ELF-1 (cell line): ENCODE measurements at places on chromosomes 6 and 20.

DNA sequence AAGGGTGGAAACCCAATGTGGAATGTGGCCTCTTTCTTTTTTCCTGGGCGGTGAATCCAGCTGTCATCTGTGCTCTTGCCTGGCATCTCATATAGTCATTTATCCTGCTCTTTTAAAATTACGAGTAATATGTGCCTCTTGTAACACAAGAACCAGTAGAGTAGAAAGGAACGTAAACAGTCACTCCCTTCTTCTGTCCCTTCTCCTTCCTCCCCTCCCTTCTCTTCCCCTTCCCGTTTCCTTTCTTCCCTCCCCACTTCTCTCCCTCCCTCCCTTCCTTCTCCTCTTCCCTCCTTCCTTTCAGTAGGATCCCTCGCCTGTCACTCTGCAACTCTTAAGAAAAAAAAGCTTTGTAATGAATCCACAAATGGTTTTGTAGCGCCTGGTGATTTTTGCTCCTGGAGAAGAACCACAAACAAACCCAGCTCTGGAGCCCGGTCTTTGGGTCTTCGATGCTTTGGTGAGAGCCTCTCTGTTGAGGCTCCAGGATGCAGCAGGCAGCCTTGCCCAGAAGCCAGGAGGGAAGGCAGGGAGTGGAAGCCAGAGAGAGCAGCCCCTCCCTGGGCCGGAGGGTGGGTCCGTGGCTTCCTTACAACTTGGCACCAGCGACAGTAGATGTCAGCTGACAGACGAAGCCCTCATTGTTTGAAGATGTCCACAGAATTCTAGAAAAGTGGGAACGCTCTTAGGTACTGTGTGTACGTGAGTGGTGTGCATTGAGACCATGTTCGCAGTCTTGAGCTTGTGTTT, 15.0 kb downstream of the DUSP22 start:
- DNase-seq: no peak

DNA sequence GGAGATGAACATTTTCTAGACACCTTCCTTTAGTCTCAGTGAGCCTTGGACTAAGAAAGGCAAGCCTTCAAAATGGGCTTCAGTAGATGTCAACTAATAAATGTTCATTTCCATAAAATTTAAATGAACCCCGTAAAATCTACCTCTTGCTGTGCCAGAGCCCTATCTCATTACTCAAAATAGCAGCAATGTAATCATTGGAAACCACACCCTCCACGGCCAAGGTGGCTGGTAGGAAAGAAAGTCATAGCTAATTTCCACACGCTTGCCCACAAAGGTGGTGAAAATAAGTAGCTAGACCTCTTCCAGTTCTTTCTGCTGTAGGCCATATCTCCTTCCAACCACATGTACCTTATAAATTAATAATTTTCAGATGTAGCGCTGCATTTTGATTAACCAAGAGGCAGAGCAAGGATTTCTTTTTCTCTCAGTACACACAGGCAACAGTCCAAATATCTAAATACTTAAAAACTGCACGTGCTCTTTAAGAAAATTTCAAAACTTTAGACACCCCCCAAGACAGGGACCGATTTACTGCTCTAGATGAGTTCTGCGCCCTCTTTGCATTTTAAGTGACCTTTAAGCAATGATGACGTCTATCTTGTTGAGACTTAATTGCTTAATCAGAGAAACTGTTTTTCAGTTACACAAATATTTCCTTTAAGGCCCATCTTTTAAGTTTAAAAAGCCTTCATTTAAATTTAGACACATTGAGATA, 290.8 kb downstream of the ZNF217 start:
- DNase-seq: no peak

GRCh38 chr20:60695226-60696000, 556.6 kb upstream of the CDH4 start:
- DNase-seq: peak; percentile 49

DNA sequence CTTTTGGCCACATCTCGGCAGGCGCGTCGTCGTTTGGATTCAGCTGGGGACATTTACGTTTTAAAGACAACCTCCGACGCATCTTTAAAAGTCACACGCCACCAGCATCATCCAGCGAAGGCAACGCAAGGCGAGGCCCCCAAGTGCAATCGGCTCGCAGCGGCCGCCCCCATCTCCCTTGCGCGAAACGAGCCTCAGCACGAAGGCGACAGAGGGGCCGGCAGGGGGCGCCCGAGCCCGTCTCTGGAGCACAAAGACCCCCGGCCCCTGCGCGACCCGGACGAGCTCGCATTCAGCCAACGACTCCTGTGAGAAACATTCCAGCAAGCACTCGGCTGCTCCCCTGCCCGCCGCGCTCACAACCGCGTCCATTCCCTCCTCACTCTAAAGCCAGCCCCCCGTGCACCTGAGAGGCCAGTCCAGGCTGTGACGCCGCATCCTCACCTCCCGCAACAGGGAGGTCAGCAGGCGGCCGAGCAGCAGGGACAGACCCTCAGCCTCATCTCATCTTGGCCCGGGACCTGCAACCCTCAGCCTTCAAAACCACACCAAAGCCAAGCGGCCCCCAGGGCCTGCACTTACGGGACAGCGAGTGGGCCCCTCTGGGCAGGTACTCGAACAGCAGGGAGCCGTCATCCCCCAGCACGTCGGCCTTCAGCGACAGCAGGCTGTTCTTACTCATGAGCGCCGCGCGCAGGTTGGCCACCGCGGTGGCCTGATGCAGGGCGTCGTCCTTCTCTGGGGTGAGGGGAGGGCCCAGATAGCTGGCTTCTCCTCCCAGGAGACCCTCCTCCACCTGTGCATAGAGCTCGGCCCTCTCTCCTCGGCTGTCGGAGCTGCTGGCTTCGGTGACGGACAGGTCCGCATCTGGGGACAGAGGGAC, 35.8 kb downstream of the SLC2A4RG start:
- DNase-seq: peak; percentile 90

- no peak for DNase-seq
Measured at GRCh38 chr20:36368869-36369268, 62.7 kb downstream of the DLGAP4 start.

DNA sequence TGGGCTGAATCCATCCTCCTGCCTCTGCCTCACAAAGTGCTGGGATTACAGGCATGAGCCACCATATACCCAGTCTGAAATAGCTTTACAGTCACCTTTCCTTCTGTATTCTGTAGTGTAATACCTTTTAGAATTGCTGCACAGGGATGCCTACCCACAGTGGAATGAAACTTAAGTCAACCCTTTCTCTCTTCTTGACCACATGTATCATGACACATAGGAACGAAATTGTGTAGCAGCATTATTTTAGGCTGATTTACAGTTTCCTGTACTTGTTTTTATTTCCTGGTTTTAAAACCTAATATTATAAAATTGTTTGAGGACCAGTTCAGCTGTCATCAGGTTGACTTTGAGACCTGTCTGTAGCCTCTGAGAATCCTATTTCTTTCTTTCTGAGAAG, 297.8 kb downstream of the ZFAND3 start:
- no peak for DNase-seq

GRCh38 chr6:103862297-103862696, 997.4 kb downstream of the HACE1 start:
- no peak for DNase-seq

DNA sequence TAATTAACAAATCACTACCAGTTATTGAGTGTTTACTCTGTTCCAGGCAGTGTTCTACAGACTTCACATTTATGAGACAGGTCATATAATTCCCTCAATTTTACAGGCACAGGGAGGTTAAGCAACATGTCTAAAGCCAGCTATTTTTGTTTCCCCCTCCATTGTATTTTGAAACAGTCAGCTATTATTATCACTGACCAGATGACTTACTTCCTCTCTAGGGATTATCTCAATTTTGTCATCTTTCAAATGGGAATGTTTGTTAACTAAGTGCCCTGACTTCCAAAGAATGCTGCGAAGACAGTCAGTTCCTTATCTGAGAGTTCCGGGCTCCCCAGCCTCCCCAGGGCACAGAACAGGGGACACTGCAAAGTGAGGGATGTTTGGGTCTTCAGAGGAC, 5.6 kb upstream of the CNPY3 start:
- no peak for DNase-seq

- no peak for DNase-seq
Measured at GRCh38 chr20:48706710-48707365, 121.0 kb downstream of the PREX1 start.

DNA sequence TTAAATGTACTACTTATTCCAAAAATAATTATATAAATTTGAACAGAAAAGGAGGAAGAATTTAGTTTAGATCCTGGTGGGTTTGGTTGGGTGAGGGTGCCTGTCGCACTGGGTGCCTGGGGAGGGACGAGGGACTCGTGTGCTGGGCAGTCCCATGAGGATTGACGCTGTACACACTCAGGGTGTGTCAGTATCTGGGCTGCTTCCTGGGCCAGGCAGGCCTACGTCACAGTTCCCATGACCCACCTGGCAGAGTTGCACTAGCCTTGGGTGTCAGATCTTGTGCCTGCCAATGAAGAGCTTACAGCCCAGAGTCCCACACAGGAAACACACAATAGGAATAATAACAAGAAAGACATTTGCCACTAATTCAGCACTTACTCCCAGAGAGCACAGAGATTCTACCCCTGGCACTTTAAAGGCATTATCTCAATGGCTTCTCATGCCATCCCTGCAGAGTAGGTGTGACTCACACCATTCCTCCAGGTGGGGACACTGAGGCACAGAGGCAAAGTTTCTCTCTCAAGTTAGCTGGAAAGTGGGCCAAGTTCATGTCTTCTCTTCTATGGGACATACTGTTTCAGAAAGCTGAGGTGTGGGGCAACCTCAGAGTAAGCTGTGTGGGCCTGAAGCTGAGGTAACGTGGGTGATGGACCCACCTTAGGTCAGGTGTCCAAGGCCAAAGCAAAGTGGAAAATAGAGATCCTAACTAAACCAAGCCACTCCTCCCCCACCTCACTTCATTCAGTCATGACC, 1.3 kb upstream of the SDCBP2 start:
- no peak for DNase-seq
